Stimulated activated CD8-positive, alpha-beta memory T cell treated with anti-CD3 and anti-CD28 coated beads, Interleukin-7, amount 100 ng/mL, for 1 hour (primary cell): ENCODE measurements at places on chromosomes 2 and 18.

GRCh38 chr2:33891616-33892015 lies 292.5 kb upstream of the FAM98A start:
- no peak for DNase-seq

DNA sequence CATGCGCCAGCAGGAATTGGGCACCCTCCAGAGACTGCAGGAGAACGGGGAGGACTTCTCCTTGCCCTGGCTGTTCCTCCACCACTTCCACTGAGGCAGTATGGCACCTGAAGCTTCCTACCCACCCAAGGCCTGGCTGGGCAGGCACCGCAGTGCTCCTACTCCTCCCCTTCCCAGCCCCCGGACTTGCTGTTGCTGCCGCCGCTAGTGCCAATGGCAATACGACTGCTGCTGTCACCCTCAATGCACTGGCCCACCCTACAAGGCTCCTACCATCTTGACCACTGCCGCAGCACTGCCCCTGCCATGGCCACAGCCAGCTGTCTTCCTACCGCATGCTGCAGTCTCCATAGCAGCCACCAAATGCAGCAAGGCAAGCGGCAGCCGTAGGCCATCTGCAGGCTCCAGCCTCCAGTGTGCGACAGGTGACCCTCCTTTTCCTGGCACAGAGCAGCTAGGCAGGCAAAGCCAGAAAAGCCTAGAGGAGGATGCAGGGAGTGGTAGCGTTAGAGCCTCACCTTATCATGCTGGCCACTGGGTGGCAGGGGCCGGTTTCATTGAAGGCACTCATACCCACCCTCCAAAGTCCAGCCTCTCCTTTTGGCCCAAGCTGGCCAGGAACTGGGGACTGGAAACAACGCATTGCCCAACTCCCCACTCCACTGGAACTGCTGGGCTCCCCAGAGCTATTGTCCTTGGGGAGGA lies 47.4 kb upstream of the ANKRD62 start:
- DNase-seq = no peak

DNA sequence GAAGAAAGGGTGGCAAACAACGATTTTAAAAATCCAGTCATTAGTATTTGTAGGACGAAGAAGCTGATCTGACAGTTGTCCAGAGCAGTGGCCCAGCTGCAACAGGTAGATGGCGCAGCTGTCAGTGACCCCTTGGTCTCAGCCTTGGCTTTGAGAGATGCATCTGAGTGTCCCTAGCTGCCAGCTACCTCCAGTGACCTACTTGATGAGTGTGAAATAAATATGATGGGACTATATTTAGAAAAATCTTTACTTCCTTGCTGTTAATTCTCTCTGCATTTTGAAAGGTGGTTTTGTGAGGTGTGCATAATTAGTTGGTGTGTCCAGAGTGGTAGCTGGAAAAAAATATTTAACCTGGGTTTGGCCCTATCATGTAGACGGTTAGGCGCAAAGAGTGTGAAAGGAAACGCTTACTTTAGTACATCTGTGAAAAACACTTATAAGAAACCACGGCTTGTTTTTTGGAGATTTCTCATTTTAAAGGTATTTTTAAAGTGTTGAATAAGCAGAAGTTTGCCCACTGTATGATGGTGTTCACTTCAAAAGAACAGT lies 963 bp downstream of the INPP1 start:
- no peak for DNase-seq

DNA sequence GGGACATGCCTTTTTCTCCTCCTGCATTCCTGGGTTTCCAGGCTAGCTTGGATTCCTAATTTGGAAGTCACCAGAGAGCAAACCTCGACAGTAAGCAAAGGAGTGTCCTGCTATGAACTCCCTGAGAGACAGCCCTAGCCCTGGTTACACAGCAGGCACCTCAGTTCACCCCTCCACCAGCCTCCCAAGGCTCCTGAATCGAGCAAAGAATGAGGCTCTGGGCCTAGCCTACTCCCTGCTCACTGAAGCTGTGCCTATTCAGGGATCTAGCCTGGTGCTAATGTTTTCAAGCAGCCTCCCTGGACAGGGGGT lies 66.7 kb upstream of the RMDN2 start:
- no peak for DNase-seq

GRCh38 chr2:168137510-168138180 lies 109.8 kb downstream of the STK39 start:
- no peak for DNase-seq

DNA sequence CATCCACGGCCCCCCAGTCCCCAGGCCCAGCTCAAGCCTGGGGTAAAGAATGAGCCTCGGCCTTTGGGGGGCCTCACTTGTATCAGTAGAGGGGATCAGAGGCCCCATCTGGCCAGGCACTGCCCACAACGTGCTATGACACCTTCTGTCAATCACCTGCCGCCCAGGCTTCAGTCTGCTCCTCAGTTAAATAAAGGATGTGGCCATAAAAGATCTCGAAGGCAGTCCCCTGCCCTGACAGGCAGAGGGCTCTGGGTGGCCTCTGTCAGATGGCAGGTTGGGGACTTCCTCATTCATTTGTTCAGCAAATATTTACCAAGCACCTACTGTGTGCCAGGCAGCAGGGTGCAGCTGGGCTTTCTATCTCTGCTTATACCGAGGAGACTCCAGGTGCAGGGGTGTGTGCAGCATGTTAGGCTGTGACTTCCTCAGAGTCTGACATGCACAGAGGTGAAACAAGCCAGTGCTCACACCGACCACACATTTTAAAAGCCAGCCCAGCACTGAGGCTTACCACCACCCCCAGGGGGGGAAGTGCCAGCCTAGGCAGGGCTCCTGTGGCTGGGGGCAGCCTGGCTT lies 166.4 kb downstream of the GALNT1 start:
- no peak for DNase-seq

DNA sequence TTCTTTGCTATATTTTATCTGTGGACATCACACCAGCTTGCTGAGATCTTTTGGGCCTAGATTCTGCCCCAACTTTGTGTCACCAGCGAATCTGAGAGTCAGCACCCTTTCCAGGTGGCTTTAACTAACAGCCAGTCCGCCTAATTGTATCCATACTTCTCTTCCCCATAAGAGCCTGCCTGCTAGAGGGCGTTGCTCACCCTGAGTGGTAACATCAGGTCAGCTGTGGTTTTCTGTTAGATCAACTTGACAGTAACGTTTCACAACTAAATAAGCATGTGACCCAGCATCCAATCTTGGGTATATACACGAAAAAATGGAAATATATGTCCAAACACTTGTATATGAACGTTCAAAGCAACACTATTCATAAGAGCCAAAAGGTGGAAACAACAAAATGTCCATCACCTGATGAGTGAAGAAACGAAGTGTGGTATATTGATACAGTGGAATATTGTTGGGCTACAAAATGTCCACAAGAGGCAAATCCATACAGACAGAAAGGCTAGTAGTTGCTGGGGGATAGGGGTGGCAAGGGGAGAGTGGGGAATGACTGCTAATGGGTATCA lies 24.9 kb downstream of the EFHD1 start:
- no peak for DNase-seq

- DNase-seq = no peak
These were observed 78.3 kb upstream of the SETBP1 start for GRCh38 chr18:44602380-44602779.

GRCh38 chr18:47677952-47678351 lies 252.5 kb downstream of the SMAD2 start:
- no peak for DNase-seq

DNA sequence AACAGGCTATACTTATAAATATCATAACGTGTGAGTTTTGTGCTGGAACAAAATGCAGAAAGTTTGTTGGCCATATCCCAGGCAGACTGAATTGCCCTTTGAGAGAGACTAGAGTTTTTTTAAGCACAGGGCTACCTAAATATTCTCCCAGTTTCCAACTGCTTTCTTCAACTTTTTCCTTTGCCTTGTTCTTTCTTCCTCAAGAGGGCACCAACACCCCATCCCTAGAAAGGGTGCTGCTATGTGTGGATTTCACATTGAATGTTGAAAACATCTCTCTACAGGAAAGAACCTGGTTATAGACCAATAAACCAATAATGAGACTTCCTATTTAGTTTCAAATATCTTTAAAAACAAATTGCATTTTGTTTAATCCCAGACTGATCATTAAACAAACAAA lies 87.9 kb downstream of the ICOS start:
- DNase-seq = no peak

- no peak for DNase-seq
These were observed 268.0 kb downstream of the MREG start for GRCh38 chr2:215745331-215745730.

GRCh38 chr2:176589825-176590440 lies 320.7 kb downstream of the MTX2 start:
- no peak for DNase-seq

GRCh38 chr2:174892546-174892945 lies 112.6 kb downstream of the CHN1 start:
- no peak for DNase-seq

- no peak for DNase-seq
These were observed 93.6 kb upstream of the TWIST2 start for GRCh38 chr2:238754259-238754658.

DNA sequence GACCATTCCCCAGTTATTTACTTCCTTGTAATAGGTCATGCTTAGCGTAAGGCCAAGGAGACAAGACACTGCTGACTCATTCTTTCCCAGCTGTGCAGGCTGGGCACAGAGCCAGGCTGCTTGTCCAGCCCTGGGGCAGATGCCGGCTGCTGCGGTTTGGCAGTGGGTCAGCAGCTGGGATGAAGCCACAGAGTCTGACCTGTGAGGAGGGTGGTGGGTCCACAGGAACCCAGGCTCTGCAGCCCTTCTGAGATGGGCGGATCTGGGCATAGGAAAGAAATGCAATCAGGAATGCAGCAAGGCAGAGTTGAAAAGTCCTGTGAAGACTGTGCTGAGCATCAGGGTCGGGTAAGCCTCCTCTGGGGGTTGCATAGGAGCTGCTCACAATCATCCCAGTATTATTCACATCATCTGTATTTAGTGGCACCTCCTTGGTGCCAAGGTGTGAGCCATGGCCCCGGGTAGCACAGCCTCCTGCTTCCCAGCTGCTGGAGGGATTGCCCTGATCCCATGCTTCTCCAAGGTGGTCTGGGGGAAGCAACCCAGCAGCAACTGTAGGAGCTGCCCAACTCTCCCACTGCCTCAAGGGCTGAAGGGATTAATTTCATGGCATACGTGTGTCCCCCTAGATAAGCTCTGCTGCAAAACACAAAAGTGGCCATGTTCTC lies 139.0 kb downstream of the DDX1 start:
- DNase-seq = no peak

GRCh38 chr2:103887625-103888024 lies 966.3 kb upstream of the POU3F3 start:
- no peak for DNase-seq

- no peak for DNase-seq
These were observed 378.6 kb upstream of the SLC14A2 start for GRCh38 chr18:45236676-45237075.

DNA sequence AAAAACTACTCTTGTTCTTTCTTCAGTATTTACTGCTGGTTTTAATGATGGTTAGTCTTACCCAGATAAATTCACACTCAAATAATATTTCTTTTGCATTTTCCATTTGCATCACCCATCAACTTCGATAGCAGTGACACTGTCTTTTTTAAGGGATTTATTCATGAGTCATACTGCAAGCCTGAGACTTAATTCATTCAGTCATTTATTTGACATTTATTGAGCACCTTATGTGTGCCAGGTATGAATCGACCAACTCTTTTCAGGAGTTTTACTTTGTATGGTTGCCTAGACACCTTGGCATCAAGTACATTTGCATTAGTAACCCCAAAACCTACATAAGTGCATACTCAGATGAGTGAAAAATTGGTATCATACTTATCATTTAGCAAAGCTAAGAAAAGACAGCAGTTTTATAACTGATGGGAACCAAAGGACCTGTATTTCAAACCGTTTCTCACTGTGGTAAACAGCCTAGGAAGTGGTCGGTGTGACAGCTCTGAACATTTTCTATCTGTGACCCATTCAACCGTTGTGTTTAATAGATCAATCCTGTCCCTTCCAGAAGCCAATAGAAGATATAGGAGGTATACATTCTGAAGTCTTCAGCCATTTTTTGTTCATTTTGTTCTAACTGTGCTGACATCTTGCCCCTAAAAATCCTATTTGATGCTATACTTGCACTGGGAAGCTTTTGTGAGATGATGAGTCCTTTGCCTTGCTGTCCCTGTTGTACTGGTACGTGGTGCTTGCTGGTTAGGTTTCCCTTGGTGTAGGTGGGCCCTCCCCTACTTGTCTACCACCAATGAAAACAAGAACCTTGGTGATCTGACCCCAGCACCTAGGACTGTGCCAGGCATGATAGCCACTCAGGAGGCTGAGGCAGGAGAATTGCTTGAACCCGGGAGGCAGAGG lies 484.7 kb upstream of the RAB12 start:
- no peak for DNase-seq

- no peak for DNase-seq
These were observed 96.9 kb downstream of the TNS1 start for GRCh38 chr2:217905896-217906295.

DNA sequence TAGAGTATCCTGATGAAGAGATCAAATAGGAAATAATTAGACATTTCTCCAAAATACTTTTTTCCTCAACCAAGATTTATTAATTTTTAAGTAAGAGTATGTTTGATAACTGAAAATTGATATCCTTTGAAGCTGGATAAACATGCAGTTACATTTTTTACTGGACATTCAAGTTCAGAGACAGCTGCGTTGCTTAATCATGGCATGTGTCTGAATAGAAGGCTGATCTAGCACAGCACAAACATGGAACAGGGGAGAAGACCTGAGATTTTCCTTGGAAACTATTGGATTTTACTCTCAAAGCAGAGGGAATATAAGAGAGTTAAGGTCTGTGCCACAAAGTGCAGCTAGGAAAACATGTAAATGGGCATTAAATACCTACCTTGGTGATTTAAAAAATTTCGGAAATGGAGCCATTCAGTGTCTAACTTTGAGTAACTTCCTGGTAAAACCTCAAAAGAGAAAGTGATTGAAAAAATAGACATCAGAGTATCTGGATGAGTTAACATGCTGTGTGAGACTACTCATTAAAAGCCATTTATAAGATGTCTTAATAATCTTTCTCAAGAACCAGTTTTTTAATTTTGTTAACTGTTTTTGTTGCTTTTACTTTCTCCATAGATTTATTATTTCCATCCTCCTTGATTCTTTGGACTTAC lies 31.8 kb downstream of the CRIM1 start:
- DNase-seq = no peak

GRCh38 chr2:174485788-174486562 lies 854 bp downstream of the GPR155 start:
- DNase-seq = no peak

DNA sequence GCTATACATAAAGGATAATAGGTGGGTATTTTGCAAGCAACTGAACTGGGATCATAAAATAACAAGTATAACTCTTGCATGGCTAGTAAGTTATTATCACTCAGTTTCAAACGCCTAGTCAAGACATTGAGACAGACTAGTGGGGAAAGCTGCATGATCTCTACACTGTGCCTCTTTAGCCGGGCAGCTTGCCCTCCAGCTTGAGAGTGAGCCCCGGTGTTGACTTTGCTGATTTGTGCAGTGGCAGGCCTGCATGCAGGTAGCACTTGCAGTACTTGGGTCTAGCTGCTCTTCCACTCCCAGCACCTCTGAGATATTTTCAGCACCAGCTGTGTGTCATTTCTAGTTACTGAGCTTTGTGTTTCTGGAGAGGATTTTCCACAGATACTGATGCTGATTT lies 118.8 kb upstream of the DAPL1 start:
- DNase-seq = no peak

- no peak for DNase-seq
These were observed 66.2 kb downstream of the DNMT3A start for GRCh38 chr2:25275575-25275965.

- no peak for DNase-seq
These were observed 161.8 kb downstream of the DLGAP1 start for GRCh38 chr18:4293337-4293736.
